ENCODE measurements at places on chromosomes 6 and 20.

- DNase-seq: no peak
These were observed 104.4 kb downstream of the MRPL14 start for GRCh38 chr6:44022671-44023352.

- no peak for DNase-seq
These were observed 27.6 kb downstream of the DCDC2 start for GRCh38 chr6:24330137-24330732.

- no peak for DNase-seq
These were observed 30.6 kb downstream of the TSHZ2 start for GRCh38 chr20:53002786-53003185.

- DNase-seq: no peak
These were observed 5.3 kb downstream of the MMUT start for GRCh38 chr6:49457771-49458170.

- DNase-seq: no peak
These were observed 12.1 kb downstream of the NRSN2 start for GRCh38 chr20:358891-359555.

DNA sequence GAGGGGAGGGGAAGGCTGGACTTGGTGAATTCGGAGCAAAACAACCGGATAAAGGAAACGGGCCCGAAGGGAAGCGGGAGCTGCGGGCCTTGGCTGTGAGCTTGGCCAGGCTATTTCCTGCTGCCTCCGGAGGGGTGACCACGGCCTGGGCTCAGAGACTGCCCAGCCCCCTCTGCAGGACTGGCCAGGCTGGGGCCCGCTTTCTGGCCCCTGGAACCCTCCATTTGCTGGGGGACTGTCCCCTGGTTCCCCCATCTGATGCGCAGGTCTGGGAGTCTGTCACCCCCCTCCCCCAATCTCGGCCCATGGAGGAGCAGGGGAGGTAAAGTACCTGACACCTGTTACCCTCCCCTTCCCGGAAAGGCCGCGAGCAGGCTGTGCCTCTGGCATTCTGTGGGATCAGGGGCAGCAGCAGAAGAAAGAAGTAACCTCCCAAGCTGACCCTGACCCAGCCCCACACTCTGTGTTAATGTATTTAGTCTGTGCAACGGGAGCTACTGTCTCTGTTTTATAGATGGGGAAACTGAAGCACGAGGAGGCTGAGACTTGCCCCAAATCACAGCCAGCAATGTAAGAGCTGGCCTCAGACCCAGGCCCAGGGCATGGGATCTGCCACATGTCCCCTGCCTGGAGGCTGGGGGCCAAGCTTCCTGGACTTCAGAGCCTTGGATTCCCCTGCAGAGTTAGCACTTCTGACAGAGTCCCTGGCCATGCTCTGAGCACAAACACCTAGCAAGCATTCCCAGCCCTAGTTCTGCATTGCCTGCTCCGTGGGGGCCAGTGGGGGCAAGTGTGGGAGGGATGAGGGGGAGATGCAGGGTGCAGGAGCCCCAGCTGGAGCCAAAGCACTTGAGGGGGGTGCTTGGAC lies 3.5 kb downstream of the C20orf204 start:
- no peak for DNase-seq

DNA sequence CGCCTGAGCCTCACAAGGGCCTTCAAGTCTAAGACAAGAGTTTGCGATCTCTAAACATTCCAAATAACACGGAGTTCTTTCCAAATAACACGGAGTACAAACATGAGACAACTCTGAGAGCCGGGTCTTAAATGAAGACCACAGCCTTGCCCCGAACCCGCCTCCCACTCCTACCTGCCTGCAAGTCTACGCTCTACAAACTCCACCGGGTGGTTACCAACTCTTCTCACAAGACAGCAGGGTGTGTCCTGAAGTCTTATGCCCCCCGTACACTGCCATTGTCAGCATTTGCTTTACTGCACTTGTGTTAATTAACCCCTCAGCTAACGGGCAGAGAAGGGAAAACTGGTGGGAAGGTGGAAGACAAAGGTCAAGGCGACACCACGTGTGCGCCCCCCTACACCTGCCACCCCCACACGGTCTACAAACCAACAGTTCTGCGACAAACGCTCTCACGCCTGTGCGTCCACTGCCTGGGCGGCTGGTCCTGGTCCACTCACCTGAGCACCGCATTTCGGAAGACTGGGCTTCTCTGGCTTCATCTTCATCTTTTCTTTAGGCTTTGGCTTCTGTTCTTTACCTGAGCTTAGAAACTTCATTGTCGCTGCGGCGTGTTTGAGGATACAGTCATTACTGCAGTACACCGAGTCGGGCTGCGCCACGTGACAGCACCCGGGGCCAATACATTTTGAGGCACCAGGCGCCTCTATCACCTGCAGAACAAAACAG lies 19.5 kb downstream of the DIDO1 start:
- DNase-seq: no peak

DNA sequence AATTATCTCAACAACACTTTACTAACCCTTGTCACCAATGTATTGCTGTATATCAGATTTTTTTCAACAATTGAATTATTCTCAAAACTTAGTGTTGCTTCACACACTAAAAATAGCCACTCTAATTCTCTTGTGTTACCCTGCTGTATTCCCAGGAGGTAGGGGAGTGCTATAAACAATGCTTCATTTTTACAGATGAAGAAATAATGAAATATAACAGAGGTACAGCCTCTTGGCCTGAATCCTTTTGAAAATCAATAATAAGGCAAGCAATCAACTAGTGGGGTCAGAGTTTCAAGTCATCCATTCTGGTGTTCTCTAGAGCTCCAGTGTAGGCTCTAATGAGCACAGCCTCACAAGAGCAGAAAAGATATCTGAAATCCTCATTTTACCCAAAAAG lies 10.9 kb downstream of the HIVEP2 start:
- no peak for DNase-seq

GRCh38 chr20:23702021-23702420 lies 13.2 kb upstream of the CST4 start:
- DNase-seq: peak; percentile 47

DNA sequence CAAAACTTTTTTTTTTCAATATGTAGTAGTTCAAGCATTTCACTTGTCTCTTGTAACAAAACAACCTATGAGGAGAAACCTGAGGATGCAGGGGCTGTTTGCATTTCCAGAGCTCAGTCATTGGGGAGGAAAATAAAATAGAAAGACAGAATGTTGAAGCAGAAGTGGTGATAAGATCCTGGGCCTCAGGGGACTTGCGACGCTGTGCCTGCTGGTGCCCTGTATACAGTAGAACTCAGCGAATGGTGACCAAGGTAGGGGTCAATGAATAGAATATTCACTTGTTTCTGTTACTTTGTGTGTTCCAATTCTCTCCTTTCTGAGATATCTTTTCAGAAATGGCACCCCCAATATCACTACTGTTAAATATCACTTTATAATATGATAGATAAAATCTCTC lies 271.6 kb downstream of the FARS2 start:
- DNase-seq: no peak

DNA sequence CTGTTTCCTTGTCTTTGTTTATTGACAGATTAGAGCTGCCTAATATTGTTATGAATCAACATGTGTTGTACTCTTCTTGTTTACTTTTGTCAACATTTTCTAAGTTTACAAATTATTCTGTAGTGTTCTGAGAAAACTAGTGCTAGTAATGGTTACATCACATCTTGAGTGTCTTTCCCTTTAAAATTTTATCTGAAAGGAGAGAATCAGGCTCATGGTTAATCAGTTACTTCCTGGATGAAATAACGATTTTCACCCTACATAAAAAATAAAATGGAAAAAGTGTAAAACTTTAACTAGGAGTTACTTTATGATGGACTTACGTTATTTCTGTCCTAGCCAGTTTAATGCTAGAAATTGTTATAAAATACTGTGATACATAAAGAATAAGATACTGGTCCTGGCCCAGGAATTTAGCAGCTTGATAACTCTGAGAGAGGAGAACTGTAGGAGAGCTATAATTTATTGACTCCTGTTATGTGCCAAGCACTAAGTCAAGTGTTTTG lies 26.4 kb upstream of the BMP5 start:
- DNase-seq: no peak

GRCh38 chr20:37943501-37944455 lies 40.9 kb downstream of the VSTM2L start:
- no peak for DNase-seq

- no peak for DNase-seq
These were observed 18.9 kb downstream of the GSTA4 start for GRCh38 chr6:52976149-52976548.

DNA sequence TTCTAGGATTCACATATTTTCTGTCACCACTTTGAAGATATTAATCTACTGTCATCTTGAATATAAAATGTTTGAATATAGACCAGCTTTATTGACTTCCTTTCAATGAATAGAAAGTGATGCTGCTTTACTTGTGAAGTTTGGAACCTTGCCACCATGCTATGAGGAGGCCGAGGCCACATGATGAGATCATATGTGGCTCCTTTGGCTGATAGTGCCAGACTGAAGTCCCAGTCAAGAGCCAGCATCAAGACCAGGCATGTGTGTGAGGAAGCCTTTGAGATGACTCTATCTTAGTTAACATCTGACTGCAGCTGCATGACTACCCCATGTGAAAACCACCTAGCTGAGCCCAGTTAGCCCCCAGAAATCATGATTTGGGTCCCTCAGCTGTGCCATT lies 169.5 kb downstream of the OTOR start:
- no peak for DNase-seq

DNA sequence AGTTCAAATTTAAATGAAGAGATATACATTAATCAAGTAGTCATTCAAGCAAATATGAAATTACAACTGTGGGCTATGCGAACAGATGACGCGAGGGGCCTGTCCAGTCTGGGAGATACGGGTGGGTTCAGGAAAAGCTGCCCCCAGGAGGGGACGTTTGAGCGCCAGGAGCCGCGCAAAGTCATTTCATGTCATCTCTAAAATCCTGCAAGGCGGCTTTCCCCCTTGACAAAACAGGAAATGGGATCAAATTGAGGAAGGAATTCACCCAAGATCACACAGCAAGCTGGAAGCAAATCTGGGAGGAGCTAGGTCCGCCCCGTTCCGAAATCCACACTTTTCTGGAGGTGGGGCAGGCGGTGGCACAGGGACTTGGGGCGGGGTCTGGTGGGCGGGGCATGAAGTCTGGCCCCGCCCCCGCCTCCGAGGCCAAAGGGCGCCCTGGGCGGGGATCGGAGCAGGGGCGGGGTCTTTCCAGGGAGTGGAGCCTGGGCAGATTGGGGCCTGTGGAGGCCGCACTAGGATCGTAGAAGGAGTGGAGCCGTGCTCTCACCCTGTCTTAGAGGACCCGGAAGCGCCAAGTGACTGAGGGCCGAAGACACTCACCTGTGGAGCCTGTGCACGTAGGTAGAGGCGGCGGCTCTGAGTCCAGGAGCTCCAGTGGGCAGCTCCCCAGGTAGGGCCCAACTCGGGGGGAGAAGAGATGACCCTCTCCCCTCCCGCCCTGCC lies at the start of gene LPIN3:
LPIN3 (plus strand) TSS at position 495 of the 729 bp plus-strand sequence. CDS start 4,983 bp downstream, outside the sequence.
- DNase-seq: peak; percentile 63

GRCh38 chr6:143490775-143491174 lies 20.7 kb downstream of the FUCA2 start:
- no peak for DNase-seq

DNA sequence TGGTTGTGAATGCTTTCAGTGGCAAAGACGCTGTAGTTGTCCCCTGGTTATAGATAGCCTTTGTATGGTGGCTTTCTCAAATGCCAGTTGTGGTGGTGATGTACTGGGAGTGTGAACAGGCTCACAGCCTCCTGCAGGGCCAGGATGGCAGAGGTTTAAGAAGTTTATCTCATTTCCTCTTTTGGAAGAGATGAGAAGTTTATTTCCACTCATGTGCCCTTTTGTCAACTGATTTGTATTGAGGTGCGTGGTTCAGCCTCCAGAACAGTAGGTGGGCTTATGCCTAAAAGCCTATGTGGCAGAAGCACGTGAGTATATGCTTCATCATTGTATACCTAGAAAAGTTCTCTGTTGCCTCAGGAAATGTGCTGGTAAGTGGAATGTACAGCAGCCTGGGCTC lies 13.7 kb upstream of the ZFP57 start:
- no peak for DNase-seq

DNA sequence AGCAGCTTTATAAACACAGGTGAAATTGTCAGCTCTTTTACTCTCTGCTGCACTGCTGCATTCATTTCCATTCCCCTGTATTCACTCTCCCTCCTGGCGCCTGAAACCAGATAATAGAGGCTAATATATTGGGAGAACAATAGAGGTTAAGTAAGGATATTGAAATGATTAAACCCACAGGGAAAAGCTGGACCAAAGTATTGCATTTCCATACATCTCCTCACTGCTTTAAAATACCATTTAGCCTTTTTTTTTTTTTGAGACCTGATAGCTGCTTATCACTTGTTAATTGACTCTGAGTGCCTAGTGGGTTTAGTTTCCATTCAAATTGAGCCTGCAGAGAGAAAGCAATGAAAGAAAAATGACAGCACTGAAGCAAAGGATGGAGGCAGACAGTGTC lies 540.5 kb upstream of the IMPG1 start:
- DNase-seq: no peak

- no peak for DNase-seq
These were observed 117.4 kb upstream of the FRMD1 start for GRCh38 chr6:168196385-168196860.

DNA sequence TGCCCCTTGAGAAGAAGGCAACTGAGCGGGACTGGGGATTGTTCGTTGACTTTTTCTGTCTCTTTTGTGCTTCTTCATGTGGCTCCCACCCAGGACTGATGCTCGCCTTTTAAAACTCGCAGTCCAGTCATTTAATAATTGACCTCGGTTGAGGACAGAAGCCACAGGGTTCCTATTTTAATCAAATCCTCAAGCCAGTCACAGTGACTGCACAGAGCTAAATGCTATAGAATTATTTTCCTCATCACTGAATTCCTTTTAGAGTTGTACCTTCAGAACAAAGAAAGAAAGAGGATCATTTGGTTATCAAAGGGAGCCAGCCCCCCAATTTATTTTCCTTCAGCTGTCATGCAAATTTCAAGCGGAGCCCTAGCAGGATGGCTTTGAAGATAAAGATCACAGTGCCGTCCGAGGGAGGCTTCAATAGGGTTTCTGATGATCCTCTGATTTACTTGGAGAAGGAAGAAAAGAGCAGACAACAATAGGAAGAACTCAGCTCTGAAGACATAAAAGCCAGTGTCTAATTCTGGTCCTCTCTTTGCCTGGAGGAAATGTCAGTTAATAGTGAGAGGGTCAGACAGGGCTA lies 186.6 kb downstream of the DOK5 start:
- DNase-seq: no peak

DNA sequence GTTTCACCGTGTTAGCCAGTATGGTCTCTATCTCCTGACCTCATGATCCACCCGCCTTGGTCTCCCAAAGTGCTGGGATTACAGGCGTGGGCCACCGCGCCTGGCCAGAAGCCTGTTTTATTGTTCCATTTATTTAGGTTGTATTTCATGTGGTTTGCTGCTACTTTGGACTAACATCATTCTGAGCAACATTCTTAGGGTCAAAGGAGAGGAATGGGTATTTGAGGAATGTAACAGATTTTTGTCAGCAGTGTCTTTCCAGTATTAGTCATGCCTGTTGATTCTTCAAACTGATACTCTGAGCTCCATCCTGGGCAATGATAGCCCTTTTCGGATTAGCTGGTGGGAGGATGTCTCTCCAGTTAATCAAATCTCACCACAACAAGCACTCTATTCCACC lies 213.0 kb upstream of the CITED2 start:
- peak; percentile 96 for DNase-seq
